ENCODE measurements at places on chromosomes 3 and 15.

DNA sequence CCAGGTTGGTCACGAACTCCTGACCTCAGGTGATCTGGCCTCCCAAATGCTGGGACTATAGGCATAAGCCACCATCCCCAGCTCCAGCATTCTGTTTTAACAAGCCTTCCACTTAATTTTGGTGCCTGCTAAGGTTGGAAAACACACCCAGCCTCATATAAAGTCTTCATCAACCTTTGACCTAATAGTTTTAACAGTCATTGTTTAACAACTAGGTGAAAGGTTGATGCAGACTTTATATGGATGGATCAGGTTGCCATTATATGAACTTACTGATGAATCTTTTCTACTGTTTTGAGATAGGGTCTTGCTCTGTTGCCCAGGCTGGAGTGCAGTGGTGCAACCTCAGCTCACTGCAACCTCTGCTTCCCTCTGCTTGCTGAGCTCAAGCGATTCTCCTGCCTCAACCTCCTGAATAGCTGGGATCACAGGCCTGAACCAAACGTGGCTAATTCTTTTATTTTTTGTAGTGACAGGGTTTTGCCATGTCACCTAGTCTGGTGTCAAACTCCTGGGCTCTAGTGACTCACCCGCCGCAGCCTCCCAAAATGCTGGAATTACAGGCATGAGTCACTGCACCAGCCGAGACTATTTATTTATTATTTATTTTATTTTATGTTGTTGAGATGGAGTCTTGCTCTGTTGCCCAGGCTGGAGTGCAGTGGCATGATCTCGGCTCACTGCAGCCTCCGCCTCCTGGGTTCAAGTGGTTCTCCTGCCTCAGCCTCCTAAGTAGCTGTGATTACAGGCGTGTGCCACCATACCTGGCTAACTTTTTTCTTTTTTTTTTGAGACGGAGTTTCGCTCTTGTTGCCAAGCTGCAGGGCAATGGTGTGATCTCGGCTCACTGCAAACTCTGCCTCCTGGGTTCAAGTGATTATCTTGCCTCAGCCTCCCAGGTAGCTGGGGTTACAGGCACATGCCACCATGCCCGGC lies 3.1 kb upstream of the RPAP1 start:
- peak; percentile 73 for DNase-seq

DNA sequence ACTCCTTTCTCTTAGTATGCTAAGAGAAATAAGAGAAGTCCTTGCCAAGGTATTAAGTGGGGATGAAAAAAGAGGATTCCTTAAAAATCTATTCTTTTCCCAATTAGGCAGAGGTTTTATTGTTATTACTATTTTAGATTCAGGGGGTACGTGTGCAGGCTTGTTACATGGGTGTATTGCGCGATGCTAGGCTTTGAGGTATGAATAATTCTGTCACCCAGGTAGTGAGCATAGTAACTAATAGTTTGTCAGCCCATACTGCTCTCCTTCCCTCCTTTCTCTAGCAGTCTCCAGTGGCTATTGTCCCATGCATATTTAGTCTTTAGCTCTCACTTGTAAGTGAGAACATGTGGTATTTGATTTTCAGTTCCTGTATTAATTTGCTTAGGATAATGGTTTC lies 83.9 kb downstream of the LEKR1 start:
- peak; percentile 79 for DNase-seq

- DNase-seq = no peak
Measured at GRCh38 chr3:14174483-14174882, 3.9 kb downstream of the XPC start.

GRCh38 chr3:51271172-51271571 lies 113.9 kb upstream of the MANF start:
- no peak for DNase-seq

- no peak for DNase-seq
Measured at GRCh38 chr3:100407977-100408532, 6.7 kb downstream of the LNP1 start.

- peak; percentile 44 for DNase-seq
Measured at GRCh38 chr3:59425942-59426341, 376.1 kb upstream of the CFAP20DC start.

- peak; percentile 79 for DNase-seq
Measured at GRCh38 chr3:37779289-37780152, 82.2 kb upstream of the CTDSPL start.

GRCh38 chr15:94792196-94792595 lies 560.8 kb downstream of the MCTP2 start:
- DNase-seq = peak; percentile 93

- no peak for DNase-seq
Measured at GRCh38 chr3:163159306-163159705, 1662.7 kb downstream of the OTOL1 start.

GRCh38 chr3:195035345-195036202 lies 235.4 kb downstream of the XXYLT1 start:
- DNase-seq = no peak

- peak; percentile 87 for DNase-seq
Measured at GRCh38 chr3:113912552-113913236, 35.1 kb upstream of the ZDHHC23 start.

GRCh38 chr3:48662753-48663488 lies at the start of gene CELSR3:
Gene CELSR3 (minus strand): TSS chr3:48662886. CDS start chr3:48662634, 252 bp downstream.
- DNase-seq = peak; percentile 96

GRCh38 chr3:77149382-77149781 lies 109.5 kb downstream of the ROBO2 start:
- no peak for DNase-seq

DNA sequence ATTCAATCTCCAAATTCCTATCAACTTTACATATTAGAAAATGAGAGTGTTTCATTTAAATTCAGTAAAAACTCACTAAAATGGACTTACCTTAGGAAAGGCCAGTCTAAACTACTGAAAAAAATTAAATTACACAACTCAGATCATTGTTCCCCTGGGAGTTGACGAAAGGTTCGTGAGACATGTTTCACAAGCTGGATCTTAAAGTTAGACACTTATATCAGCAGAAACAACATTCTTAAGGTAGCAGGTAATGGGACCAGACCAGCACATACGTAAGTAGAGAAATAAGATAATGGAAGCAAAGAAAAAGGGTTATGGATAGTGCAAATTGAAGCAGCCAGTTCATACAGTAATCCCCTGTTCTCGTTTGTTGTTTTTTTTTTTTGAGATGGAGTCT lies 8.9 kb downstream of the RFX7 start:
- DNase-seq = peak; percentile 15

DNA sequence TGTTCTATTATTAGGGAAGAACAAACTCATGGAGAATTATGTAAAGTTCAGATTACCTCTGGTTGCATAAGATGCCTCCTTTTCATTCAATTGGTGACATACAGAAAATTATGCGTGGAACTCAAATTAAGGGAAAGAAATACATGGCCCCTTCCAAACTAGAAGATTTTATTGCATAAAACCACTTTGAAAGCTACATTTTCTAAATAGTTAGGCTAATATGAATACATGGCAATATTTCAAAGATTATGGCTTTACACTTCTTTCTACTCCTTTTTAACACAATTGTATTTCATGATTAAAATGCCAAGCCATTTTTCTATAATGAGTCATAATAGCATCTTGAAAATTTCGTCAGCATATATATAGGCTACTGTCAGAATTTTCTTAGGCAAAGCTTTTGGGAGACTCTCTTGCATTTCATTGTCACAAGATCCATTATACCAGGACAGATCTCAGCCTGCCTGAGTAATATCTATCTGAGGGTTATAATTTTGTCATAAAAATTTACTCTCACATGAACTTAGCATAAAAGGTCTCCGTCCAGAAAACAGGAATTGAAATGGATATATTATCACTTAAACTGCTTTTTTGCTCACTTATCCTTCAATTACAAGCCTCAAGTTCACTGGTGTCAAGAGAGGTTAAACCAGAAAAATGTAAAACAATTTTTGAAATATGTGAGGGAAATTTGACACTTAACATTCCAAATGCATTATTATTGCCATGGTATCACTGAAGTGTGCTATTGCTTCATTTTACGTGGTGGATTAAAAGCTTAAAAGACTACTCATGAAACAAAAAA lies 37.1 kb downstream of the CPA3 start:
- peak; percentile 20 for DNase-seq

GRCh38 chr3:53342353-53342752 lies 5.0 kb downstream of the DCP1A start:
- no peak for DNase-seq

GRCh38 chr15:28876845-28877185 lies 9.0 kb upstream of the APBA2 start:
- DNase-seq = no peak
